Vagina (tissue), 2 donors: ENCODE measurements at places on chromosomes 1 and 21. TPM values are rescaled to one million over a fixed set of nuclear protein-coding genes. Genes with fewer than 3 reads are reported as not detected.

The TSPAN2 gene
- total RNA-seq = 10.6 TPM

The LINGO4 gene
- total RNA-seq = 0.98 TPM

The CD52 gene
- total RNA-seq = 8.1 TPM

The AMPD1 gene
- not detected for total RNA-seq

The ANKRD13C gene
- total RNA-seq = 27.3 TPM

The C1QTNF12 gene
- not detected for total RNA-seq
